PC-3 (cell line): ENCODE measurements at places on chromosomes 6 and 20. TPM values are rescaled to one million over a fixed set of nuclear protein-coding genes. Genes with fewer than 3 reads are reported as not detected.
A peak's percentile ranks its signal among the peaks of the same experiment; 100 is the strongest.

DNA sequence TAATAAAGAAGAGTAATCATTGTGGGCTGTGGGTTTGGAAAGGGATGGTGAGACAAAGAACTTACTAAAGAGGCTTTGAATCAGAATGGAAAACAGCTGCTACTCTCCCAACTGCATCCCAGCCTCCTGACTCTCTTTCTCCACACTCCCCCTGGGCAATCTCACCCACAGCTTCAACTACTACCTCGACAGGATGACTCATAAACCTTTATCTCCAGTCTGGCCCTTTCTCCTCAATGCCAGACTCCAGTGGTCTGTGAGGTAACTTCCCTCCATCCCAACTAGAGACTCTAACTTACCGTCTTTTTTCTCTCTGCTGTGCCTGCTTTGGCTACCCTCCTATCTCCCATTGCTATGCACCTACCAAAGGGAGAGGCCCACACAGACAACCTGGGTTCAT, 135.3 kb upstream of the RREB1 start:
- no peak overlapping the region for H3K27ac ChIP-seq
- H3K36me3 ChIP-seq = no peaks in the 10 kb centered on the region
- H3K4me3 ChIP-seq = no peak overlapping the region
- no peaks in the 10 kb centered on the region for H3K27me3 ChIP-seq
- peak; percentile 54 for DNase-seq

GRCh38 chr6:111984081-111984480, 69.8 kb upstream of the CCN6 start:
- no peaks in the 10 kb centered on the region for H3K36me3 ChIP-seq
- H3K4me3 ChIP-seq = no peak overlapping the region
- no peak for DNase-seq
- H3K4me1 ChIP-seq = peaks cover 37% of the 10 kb centered on the region
- H3K27me3 ChIP-seq = no peaks in the 10 kb centered on the region
- H3K27ac ChIP-seq = peak overlapping the region; percentile 88

DNA sequence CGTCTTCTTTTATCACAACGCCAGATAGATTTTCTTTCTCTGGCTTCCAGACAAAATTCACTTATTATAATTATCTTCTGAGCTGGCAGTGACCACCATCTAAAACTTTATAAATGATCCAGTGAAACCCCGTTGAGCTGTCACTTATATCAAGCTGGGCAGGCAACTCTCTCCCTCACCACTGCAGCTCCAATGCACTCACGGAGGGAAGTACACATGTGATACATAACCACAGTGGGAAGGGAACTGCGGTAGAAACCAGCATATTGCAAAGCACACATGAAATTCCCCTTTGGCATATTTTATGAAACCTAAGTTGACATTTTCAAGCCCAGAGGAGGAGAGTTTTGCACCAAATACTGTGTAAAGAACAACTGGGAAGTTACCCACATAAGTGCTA, 536.9 kb downstream of the HACE1 start:
- no peak for DNase-seq
- H3K36me3 ChIP-seq = no peaks in the 10 kb centered on the region
- H3K27me3 ChIP-seq = no peaks in the 10 kb centered on the region
- H3K4me1 ChIP-seq = peaks cover 10% of the 10 kb centered on the region; the same call in 1 of the 2 replicates
- no peak overlapping the region for H3K4me3 ChIP-seq

DNA sequence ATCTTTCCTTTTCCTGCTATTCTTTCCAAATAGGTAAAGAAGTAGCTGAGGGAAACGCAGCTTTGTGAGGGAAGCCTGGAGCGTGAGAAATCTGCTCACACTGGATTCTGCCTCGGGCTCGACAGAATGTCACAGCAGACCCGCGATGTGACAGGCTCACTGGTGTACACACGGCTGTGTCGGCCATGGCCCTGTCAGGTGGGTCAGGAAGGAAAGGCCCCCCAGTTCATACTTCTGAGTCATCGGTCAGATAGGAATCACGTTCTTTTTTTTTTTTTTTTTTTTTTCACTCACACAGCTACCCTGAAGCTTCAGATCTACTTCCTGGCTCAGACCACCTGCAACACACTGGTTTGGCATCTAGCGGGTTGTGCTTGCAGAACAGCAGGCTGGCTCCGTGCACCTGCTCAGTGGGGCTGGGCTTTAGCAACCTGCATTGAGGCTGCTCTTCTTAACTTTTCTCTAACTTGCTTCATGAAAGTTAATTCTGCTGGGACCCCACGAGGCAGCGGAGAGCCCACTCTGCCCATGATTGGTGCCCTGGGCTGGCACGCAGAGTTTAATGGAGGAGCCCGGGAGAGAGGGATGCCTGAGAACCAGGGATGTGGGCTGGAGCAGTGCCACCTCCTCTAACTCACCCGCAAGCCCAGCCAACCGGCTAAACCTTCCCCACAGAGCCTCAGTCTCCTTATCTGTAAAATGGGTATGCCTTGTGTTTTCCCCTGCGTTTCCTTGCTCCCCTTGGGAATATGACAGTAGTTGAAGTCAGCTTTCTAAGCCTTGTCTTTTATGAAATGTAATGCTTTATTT, 61.5 kb upstream of the FNDC1 start:
- H3K4me1 ChIP-seq = no peaks in the 10 kb centered on the region
- no peak for DNase-seq
- H3K27me3 ChIP-seq = no peaks in the 10 kb centered on the region
- no peak overlapping the region for H3K4me3 ChIP-seq

TRIM31 gene
- 0.11 and 0.52 TPM in 2 replicates for total RNA-seq

ZNF343 gene
- total RNA-seq = 7.7 and 8.2 TPM in 2 replicates
